ENCODE measurements at places on chromosomes 1 and 21.
A peak's percentile ranks its signal among the peaks of the same experiment; 100 is the strongest.

DNA sequence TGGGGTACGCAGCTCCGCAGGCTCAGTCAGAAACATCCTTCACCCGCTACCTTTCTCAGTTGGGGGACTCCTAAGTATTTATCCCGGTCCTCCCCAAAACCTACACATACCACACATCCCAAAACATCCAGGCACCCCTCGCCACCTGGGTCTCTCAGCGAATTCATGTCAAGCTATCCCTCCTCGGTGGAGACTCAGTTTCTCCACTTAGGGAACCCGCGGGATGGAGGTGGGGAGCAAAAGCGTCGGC, 1.3 kb upstream of the ZBTB7B start:
- no peak for DNase-seq

GRCh38 chr1:202054094-202054493, 43.7 kb downstream of the ELF3 start:
- DNase-seq: no peak

DNA sequence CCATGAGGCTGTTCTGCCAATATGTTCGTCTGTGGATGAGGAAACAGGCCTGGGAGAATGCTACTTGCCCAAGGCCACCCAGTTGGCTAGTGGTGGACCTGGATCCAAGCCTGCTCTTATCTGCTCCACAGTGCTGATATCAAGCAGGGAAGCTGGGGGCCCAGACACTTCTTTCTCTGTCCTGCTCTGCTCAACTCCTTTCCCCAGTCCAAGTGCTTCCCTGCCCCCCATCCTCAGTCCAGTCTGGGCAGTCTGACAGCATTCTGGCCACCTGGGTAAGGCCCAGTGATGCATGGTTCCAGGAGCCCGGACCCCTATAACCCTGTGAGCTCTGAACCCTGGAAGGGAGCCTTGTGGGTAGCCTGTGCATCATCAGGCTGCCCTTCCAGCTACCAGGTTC, 4.2 kb upstream of the PAQR7 start:
- no peak for DNase-seq

GRCh38 chr21:21101911-21102310, 103.7 kb downstream of the NCAM2 start:
- no peak for DNase-seq

DNA sequence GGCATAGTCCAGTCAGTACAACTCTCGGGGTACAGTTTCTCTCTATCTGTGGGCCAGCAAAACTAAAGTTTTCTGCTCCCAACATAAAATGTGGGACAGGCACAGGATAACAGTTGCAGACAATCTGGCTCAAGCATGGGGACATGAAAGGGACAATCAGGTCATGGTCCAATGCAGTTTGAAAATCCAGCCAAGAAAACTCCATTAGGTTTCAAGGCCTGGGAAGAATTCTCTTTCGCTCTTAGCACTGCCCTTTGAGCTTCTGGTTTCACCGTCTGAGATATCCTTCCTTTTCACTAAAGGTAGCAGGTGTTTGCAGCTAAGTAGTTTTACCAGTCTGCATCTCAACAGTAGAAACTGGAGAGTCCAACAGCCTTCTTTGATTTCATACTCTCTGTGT, 21.1 kb upstream of the IL22RA1 start:
- no peak for DNase-seq

DNA sequence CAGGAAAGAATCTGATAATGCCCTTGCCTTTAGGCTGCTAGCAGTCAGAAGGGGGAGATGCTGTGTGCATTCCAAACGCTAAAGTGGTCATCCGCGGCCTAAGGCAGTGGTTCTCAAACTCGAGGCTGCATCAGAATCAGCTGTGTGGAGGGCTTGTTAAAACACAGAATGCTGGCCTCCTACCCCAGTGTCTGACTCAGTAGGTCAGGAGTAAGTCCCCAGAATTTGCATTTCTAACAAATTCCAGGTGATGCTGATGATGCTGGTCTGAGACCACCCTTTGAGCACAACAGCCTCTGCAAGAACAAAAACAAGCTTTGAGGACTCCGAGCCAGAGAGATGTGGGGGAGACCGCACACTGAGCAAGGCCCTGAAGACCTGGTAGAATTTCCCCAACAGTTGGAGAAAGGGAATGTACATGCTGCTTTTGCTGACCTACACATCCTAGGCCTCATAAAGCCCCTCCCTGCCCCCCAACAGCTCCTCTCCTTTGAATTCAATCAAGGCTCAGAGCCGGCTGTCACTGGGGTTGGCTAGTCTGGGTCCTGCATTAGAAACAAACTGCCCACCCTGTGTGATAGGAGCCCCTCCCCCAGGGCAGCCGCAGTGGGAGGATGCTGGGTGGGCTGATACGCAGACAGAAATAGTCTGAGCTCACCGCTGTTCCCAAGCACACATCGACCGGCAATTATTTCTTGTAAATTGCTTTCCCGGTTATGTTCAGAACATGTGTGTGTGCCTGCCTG, 27.1 kb downstream of the SHISAL2A start:
- DNase-seq: no peak

GRCh38 chr21:21547368-21547953, 549.3 kb downstream of the NCAM2 start:
- no peak for DNase-seq

GRCh38 chr1:206538086-206538770, 30.9 kb downstream of the RASSF5 start:
- no peak for DNase-seq

DNA sequence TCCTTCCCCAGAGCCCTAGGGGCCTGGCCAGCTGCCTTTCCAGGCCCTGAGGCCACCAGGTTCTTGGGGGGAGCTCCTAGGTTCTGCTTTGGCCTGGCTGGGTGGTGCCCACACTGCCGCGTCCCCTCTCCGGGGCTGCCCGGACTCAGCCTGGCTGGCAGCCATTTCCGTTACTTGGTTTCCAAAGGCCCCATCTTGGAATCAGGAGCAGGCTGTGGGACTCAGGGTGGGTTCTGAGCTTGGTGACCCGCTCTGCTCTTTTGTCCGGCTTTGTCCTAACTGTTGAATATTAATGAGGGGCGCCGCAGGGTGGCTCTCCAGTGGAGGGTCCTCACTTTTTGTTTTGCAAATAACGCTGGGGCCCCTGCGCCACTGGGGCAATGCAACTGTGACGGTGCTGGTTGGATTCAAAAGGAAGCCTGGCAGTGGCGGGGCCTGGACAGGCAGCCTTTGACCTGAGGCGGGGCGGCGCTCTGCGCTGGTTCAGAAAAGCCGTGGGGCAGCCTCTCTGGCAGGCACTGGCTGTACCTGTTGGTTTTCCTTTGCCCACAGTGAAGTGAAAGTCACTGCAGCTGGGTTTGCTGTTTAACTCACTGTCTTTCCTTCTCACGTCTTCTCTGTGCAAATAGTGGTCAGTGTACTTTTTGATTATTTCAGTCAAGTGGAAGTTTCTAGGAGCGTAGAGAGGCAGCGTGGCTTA, 20.2 kb downstream of the SKI start:
- no peak for DNase-seq

DNA sequence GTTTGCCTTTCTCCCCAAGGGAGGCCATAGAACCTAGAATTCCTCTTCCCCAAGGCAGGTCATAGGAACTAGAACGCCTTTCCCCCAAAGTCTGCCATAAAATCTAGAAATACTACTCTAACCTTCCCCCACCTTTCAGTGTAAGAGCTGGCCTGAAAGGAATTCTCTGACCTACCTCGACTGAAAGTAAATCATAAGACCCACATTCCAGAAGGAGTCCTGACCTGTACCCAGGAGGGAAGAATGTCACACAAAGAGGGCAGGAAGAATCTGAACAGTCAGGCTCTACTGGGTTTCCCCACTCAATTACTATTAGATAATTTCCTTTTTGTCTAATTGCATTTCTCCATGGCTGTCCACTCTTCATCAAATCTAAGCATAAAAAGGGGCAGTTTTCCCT, 5.7 kb upstream of the ATG4C start:
- no peak for DNase-seq

DNA sequence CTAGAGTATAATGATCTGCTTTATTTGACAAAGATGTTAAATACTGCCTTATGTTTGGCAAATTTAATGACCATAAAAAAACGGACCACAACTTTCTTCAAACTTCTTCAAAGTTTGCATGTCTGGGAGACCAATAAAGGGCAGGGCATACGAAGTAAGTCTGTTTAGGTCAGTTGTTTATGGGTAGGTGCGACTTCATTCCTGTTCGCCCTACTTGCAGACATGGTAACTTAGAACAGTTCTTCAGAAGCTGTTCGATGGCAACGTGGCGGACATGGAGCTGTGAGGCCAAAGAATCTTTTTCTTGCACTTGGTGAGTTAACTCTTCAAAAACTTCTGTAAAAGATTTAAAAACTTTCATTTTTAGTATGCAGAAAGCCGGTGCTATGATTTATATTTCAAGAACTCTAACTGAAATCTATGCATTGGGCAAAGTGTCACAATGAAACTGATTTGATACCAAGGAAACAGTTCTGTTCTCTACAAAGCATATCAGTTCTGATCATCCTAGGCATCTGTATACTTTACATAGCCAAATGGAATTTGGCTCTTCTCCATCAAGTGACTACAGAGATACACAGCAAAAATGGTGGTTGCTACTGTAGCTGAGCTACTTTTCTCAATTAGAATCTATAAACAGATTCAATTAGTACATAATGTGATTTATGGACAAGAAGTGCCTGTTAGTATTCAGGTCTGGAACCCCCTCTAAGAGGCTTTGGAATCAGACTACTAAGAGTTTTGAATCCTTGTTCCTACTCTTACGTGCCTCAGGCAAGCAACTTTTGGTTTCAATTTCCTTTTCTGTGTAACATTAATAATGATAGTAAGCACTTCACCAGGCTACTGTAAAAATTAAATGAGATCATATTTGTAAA, 25.7 kb downstream of the C21orf91 start:
- peak; percentile 68 for DNase-seq

DNA sequence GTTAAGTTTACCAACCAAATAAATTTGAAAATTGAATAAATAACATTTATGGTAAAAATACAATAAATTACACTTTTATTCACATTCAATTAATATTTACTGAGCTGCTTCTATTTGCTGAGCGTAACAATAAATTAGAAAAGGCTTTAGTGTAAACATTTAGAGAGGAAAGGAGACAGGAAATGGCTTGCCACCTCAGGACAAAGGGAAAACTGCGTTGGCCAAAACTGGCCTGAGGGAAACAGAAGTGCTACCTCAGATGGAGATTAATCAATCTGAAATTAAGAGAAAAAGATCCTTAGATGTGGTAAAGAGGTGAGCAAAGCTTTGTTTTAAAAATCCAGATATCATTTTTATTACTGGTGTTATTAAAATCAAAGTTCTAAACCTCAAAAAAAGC, 128.0 kb downstream of the SLC44A5 start:
- no peak for DNase-seq

- DNase-seq: no peak
Observed at GRCh38 chr1:3588395-3588794, 22.9 kb downstream of the MEGF6 start.

DNA sequence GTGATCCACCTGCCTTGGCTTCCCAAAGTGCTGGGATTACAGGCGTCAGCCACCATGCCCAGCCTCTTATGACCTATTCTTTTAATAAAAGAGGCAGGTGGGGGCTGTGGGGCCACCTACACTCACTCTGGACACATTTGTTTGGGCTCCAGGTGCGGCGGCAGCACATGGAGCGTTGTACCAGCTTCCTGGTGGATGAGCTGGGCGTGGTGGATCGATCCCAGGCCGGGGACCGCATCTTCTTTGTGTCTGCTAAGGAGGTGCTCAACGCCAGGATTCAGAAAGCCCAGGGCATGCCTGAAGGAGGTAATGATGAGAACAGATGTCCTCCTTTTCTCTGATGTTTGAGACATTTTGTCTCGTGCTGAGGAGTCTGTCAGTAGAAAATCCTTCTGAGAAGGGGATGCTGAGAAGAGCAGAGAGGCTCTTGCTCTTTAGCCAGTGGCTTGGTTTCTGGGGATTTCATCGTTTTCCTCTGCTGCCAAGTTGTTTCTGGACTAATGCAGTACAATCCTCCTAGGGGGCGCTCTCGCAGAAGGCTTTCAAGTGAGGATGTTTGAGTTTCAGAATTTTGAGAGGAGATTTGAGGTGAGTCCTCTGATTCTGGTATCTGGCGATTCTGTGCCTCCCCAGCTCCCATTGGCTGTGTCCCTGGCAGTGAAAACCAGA, 17.9 kb upstream of the MIIP start:
- DNase-seq: peak; percentile 68

DNA sequence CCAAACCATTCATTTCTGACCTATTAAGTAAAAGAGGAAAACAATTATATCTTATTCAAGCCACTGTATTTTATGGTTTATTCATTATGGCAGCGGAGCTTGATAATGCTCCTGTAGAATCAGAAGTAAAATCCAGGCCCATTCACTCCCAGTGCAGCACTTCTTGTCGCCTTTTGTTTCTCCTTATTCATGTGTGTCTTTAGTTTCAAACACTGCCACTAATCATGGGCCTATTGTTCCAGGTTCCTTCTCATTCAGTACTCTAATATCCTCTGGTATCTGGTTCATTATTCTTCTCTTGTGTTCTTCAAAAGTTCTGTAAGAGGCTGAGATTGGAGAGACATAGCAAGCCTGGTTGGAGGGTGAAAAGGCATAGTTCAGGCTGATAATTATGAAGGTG, 218.3 kb downstream of the LRRIQ3 start:
- no peak for DNase-seq

GRCh38 chr1:174818014-174818616, 181.6 kb upstream of the CACYBP start:
- peak; percentile 24 for DNase-seq

- DNase-seq: no peak
Observed at GRCh38 chr21:45640888-45641479, 2.5 kb upstream of the PCBP3 start.

GRCh38 chr1:85180869-85181268, 19.9 kb downstream of the SYDE2 start:
- no peak for DNase-seq

DNA sequence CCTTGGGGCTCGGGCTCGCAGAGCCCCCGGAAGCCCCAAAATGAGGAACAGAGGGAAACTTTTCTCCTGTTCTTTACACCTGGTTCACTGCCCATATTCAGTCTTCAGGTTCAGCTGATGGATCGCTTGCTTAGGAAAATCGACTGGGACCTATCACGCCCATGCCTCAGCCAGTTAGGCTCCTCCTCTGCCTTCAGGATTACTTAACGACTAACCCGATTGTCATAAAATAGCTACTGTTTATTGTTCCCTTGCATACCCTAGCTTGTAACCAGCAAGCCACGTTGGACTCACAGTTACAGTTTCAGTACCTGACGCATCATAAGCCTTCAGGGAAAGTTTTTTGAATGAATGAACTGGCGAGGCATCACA, 692 bp downstream of the TARDBP start:
- DNase-seq: no peak

- no peak for DNase-seq
Observed at GRCh38 chr1:77757603-77758002, 2.0 kb downstream of the USP33 start.

- no peak for DNase-seq
Observed at GRCh38 chr1:188343914-188344313, 1515.2 kb downstream of the PLA2G4A start.

GRCh38 chr1:147292631-147293251, 50.3 kb downstream of the CHD1L start:
- no peak for DNase-seq
